ENCODE measurements at places on chromosomes 5 and 9.

DNA sequence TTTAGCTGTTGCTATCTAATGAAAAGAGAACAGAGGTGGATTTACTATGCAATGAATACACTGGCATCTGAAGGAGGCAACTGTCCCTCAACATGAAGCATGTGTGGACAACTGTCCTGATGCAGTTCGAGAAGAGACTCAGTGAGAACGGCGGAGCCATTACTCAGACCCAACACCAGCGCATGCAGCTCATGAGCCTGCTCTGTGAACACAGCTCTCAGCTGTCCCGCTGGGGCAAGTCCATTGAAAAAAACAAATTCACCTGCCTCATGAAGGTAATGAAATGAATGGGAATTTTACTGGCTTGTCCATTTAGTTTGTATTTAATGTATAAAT, 78.8 kb downstream of the SPTLC1 start:
- DNase-seq: no peak

DNA sequence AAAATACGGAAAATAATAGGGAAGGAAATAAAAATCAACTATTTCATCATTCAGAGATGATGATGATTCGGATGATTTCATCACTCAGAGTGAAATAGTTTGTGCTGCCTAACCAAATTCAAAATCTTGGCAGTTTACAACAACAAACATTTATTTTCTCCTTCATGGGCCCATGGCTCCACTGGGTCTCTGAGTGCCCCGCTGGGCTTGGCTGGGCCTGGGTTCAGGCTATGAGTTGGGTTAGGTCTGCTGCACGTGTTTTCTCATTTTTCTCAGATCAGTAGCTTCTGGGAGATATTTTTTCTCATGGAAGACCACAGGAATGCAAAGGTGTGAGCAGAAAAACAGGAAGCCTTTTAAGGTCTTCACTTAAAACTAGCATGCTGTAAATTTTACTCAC, 24.0 kb upstream of the F2RL1 start:
- DNase-seq: no peak

DNA sequence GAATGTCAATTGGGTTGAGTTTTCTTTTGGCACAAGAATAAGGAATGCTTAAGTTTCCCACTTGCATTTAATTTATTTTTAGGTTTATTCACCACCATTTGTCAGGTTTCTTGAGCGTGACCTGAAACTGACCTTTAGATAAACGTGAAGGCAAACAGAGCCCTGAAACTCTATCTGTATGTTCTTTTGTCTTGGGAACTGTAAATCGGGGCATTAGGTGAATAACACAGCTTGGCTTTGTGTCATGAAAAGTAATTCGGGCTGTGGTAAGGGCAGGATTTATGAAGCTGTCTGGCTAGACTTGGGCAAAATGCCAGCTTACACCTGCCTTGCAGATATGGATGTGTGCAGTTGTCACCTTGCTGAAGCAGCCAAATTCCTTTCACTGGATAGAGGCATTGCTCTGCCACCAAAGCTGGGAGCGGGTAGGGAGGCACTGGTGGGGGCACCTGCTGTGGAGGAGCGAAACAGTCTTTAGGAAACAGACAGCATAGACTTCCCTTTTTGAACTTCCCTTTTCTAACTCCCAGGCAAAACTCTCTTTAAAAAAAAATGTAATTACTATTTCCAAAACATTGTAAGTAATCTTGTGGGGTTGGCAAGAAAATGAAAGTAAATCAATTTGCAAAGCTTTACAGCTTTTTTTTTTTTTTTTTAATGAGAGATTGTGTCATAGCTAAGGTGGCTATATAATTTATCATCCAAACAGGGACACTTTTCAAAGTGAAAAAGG, 545.2 kb downstream of the CSNK1G3 start:
- DNase-seq: no peak

GRCh38 chr9:37262410-37262809, 142.0 kb downstream of the ZCCHC7 start:
- DNase-seq: no peak

GRCh38 chr5:53481887-53482716, 1.7 kb downstream of the FST start:
- peak; percentile 39 for DNase-seq

DNA sequence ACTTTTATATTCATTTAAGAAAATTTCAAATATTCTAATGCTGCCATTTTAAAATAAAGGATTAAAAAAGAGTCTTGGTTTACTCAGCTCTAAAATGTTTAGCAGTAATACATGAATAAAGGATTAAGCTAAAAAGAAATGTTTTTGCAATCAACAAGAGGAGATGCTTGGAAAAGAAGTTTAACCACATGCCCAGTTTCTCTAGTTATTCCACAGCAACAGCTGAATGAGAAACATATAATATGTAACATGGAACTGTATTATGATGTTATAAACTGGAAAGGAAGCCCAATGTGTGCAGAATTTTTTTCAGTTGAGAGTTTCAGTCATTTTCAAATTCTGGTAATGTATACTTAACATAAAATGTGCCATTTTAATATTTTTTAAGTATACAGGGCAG, 76.5 kb upstream of the ALDH1A1 start:
- DNase-seq: no peak

- peak; percentile 32 for DNase-seq
Observed at GRCh38 chr5:40736103-40736875, 19.5 kb downstream of the TTC33 start.

DNA sequence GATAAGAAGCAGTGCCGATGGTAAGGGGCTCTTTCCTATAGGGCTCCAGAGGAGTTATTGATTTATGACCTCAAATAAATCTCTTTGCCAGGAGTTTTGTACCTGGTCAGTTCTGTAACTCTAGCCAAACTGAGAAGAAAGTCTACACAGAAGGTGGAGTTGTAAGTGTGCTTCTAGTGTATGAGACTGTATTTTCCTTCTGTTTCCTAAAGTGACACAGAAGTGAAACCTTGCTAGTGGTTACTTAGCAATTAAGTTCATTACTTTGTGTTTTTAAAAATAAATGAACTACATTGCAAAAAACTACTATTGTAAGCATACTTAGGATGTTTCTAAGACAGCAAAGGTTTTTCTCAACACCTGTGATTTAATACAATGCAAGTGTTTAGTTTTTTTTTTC, 48.7 kb upstream of the ACTBL2 start:
- DNase-seq: no peak

GRCh38 chr5:159414021-159414420, 83.7 kb upstream of the IL12B start:
- DNase-seq: no peak

DNA sequence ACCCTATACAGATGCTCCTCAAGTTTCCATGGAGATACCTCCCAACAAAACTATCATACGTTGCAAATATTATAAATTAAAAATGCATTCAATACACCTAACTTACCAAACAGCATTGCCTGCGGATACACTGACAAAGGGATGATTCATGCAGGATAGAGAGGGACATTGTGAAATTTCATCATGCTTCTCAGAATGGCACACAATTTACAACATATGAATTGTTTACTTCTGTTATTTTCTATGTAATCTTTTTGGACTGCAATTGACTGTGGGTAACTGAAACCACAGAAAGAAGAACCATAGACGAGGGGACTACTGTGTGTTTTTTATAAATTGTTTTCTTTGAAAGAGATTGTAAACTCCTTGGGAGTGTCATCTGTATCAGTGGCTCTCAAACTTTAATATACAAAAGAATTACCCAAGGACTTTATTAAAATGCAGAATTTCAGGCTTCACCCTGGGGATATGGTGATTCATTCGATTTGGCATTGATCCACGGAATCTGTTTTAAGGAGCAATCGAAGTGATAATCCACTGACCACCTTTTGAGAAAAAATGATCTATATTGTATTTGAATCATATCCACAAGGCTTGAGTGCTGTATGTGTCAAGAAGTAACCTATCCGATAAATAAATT, 146.4 kb downstream of the SGCD start:
- DNase-seq: no peak

- DNase-seq: no peak
Observed at GRCh38 chr5:83745816-83746215, 25.2 kb upstream of the HAPLN1 start.

DNA sequence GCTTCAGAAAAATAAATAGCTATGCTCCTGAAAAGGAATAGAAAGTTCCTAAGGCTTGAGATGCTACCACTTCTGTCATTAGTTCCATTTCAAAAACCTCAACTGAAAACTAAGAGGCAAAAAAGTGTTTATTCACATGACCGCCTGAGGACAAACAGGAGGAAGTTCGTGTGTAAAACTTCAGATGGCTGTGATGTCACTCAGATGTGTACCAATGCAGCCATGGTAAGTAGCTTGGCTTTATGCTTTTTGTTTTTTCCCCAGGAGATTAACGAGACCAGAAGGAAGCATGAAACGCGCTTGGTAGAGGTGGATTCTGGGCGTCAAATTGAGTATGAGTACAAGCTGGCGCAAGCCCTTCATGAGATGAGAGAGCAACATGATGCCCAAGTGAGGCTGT, 33.0 kb downstream of the LMNB1 start:
- no peak for DNase-seq
